ENCODE measurements at places on chromosomes 4 and X. TPM values are rescaled to one million over a fixed set of nuclear protein-coding genes. Genes with fewer than 3 reads are reported as not detected.

DNA sequence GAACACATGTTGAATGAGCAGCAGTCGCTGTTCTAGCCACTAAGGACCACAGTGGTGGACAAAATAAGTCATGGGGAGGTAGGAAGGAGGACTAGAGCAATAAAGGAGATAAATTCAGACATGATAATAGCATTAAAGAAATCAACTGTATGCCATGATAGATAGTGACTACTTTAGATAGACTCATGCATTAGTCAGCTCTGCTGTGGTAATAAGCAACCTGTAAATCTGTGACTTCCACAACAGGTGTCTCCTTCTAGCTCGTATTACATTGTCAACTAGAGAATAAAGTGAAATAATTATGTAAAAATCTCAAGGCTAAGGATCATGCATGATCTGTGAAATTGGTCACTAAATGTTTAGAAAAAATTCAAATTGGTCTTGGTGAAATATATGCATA lies 77.9 kb downstream of the WWC2 start:
- no peak overlapping the region for H3K4me3 ChIP-seq
- no peaks in the 10 kb centered on the region for H3K27me3 ChIP-seq
- peaks cover 37% of the 10 kb centered on the region for H3K4me1 ChIP-seq
- H3K36me3 ChIP-seq: no peaks in the 10 kb centered on the region
- no peak overlapping the region for H3K27ac ChIP-seq

- no peaks in the 10 kb centered on the region for H3K4me1 ChIP-seq
- H3K4me3 ChIP-seq: no peak overlapping the region
- DNase-seq: no peak
- H3K27ac ChIP-seq: no peak overlapping the region
- no peaks in the 10 kb centered on the region for H3K36me3 ChIP-seq
- no peaks in the 10 kb centered on the region for H3K27me3 ChIP-seq
Observed at GRCh38 chrX:87140800-87141483, 376.7 kb upstream of the KLHL4 start.

- H3K27me3 ChIP-seq: no peaks in the 10 kb centered on the region
- peak; percentile 84 for DNase-seq
Observed at GRCh38 chrX:101390664-101391525, at the start of gene RPL36A. Gene RPL36A (plus strand): TSS chrX:101391011. CDS start chrX:101391044, 33 bp downstream.

DNA sequence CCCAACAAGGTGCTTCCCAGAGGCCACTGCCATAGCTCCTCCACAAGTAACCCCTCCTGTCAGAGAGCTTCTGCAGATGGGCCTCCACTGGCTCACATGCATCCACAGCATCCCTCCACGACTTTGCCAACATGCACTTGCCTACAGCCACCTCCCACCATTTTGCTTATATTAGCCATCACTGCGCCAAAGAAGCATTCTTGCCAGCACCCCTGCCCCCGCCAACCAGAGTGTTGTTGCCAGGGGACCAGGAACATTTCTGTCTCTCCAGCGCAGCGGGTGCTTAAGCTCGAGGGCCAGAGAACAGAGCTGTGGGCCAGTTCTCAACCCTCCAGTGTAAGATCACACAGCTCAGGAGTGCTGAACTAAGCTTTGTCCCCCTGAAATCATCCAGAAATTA lies 517.6 kb downstream of the PABPC4L start:
- no peak overlapping the region for H3K27ac ChIP-seq
- H3K27me3 ChIP-seq: no peaks in the 10 kb centered on the region
- H3K4me1 ChIP-seq: no peaks in the 10 kb centered on the region
- no peaks in the 10 kb centered on the region for H3K36me3 ChIP-seq
- H3K4me3 ChIP-seq: no peak overlapping the region

DNA sequence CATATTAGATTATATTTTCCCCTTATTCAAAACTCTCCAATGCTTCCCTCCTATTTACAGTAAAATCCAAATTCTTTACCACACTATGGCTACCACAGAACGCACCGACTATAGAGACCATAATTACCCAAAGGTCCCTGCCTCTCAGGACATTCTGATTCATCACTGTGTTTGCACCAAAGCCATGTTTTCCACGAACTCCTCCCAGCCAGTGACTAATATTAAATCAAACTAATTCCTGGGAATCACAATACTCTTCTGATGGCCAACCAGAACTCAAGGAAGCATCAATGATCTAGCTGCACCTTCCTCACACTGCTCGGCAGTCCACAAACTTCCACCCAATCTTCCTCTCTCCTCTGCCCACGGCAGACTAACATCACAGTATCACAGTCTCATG lies 24.2 kb upstream of the EDNRA start:
- H3K4me1 ChIP-seq: no peaks in the 10 kb centered on the region
- H3K36me3 ChIP-seq: no peaks in the 10 kb centered on the region
- no peak overlapping the region for H3K27ac ChIP-seq
- no peak overlapping the region for H3K4me3 ChIP-seq

DNA sequence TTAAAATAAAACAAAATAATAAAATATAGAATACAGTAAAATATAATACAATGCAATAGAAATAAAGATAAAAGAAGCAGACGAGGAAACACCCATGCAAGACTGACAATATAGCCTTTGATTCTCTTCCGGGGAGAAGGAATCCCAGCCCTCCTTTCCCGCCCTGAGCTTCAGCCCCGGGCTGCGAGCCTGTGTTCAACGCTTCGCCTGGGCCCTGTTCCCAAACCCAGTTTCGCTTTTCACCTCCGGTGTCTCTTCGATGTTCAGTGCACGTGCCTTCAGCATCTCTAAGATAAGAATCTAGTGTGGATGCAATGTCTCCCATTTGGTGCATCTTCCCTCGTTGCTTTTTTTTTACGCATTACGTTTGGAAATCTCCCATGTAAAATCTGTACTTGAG lies 38.4 kb upstream of the ARSD start:
- no peak for DNase-seq
- H3K36me3 ChIP-seq: no peaks in the 10 kb centered on the region
- H3K27ac ChIP-seq: no peak overlapping the region
- H3K4me1 ChIP-seq: no peaks in the 10 kb centered on the region

The NCAPG gene
- 0.92 TPM for total RNA-seq

- no peaks in the 10 kb centered on the region for H3K27me3 ChIP-seq
- no peak overlapping the region for H3K4me3 ChIP-seq
- DNase-seq: no peak
- H3K36me3 ChIP-seq: no peaks in the 10 kb centered on the region
- H3K27ac ChIP-seq: no peak overlapping the region
Observed at GRCh38 chrX:38675856-38676255, 114.5 kb downstream of the TSPAN7 start.

DNA sequence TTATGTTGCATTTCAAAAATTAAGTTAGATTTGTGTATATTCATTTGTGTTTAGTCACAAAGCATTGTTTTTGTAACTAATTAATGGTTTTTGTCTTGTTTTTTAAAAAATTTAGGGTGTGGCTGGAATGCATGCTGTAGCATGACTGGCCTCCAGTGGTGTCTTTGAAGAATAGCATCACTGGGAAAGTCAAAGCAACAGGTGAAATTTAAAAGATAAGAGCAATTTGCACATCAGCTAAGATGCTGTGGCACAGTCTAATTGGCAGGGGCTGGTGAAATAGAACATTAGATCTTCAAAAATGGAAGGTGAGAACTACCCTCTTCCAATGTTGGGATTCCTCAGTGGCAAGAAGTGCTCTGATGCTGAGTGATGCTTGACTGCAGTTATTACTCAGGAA lies 45.3 kb downstream of the ANK2 start:
- no peaks in the 10 kb centered on the region for H3K27me3 ChIP-seq
- no peak overlapping the region for H3K4me3 ChIP-seq
- H3K4me1 ChIP-seq: no peaks in the 10 kb centered on the region
- H3K27ac ChIP-seq: no peak overlapping the region
- no peaks in the 10 kb centered on the region for H3K36me3 ChIP-seq

DNA sequence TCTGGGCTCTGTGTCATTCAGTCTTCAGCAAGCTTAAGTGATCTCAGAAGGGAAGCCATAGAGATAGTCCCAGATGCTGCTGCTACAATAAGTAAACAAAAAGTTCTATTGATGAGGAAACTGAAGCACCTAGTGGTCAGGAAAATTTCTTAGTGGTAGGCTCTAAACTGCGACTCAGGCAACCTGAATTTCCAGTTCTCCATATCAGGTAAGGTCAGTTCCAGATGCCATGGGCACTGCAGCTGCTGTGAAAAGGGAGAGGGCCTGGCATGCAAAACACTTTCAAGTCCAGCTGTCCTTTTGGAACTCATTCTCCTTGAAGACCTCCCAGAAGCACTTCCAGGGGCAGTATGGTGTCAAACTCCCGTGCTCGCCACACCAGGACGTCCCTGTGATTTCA lies 46.2 kb downstream of the REELD1 start:
- no peak for DNase-seq
- no peak overlapping the region for H3K4me3 ChIP-seq
- H3K4me1 ChIP-seq: no peaks in the 10 kb centered on the region
- no peak overlapping the region for H3K27ac ChIP-seq
- H3K36me3 ChIP-seq: no peaks in the 10 kb centered on the region

GRCh38 chrX:72262077-72262476 lies 15.0 kb downstream of the RPS4X start:
- H3K4me1 ChIP-seq: peaks cover 4% of the 10 kb centered on the region
- DNase-seq: peak; percentile 49
- no peaks in the 10 kb centered on the region for H3K36me3 ChIP-seq
- H3K27ac ChIP-seq: peak overlapping the region; percentile 41

DNA sequence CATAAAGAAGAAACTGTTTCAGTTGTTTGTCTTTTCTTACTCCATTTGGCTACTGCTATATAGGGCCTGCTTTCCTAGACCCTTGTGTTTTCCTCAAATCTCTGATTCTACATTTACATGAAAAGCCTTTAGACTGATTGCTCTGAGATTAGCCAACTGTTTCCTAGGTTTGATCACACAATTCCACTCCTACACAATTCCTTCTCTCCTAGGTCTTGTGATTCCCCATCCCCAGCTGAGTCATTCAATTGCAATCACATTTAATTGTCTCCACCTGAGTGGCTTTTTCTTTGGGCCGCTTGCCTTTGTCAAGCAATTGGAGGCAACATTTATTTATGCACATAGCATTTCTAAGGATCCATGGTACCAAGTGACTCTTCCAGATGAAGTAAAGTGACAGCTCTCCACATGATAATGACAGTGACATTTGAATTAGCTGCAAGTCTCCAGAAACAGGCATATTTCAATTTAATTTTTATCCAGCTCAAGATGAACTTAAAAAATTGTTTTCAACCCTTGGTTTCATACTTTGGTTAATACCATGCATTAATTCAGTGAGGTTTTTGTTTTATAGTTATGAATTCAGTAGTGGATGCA lies 35.8 kb downstream of the ATXN3L start:
- H3K4me3 ChIP-seq: no peak overlapping the region
- no peak overlapping the region for H3K27ac ChIP-seq
- DNase-seq: no peak
- no peaks in the 10 kb centered on the region for H3K36me3 ChIP-seq
- no peaks in the 10 kb centered on the region for H3K27me3 ChIP-seq
- no peaks in the 10 kb centered on the region for H3K4me1 ChIP-seq

GRCh38 chrX:136778916-136779315 lies 1.8 kb downstream of the ARHGEF6 start:
- no peak overlapping the region for H3K27ac ChIP-seq
- no peak overlapping the region for H3K4me3 ChIP-seq
- H3K27me3 ChIP-seq: no peaks in the 10 kb centered on the region
